ENCODE measurements at places on chromosomes 2 and 18.

DNA sequence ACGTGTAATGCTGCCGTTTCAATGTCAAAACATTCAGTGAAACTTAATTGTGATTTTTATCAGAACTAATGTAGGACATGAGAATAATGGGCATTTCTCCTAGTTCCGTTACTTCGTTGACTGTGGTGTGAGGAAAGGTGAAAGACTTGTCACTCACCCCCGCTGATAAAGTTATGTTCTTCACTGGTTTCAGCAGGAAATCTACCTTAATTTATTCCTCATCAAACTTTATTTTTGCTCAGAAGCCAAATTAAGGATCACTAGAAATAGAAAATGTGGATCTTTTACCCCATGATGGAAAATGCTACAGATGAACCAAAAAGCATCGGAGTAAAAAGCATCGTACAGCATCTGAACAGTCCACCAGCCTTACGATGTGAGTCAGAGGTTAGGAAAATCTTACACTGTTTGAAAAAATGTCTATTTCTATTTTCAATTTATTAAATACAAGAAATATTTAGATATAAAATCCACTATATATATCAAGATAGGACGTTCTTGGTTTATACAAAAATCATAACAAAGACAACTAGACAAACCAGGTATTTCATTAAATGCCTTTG lies 1.0 kb upstream of the ROCK1 start:
- no peak for DNase-seq

GRCh38 chr2:11286749-11287148 lies 57.7 kb downstream of the ROCK2 start:
- DNase-seq = no peak

DNA sequence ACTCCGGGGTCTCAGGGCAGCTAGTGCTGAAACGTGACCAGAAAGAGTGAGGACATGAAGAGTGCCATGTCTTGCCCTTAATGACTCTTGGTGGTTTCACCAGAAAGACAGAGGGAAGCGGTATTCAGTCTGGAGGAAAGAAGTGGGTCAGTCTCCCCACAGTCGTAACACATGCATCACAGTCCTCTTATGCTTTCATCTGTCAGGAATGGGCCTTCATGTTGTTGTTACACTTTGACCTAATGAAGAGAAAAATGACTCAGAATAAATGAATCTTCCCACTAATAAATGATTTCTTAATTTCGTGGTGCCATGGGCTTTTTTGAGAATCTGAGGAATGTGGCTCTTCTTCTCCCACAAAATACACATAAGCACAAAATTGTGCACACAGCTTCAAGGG lies 103.2 kb downstream of the SLC8A1 start:
- no peak for DNase-seq

DNA sequence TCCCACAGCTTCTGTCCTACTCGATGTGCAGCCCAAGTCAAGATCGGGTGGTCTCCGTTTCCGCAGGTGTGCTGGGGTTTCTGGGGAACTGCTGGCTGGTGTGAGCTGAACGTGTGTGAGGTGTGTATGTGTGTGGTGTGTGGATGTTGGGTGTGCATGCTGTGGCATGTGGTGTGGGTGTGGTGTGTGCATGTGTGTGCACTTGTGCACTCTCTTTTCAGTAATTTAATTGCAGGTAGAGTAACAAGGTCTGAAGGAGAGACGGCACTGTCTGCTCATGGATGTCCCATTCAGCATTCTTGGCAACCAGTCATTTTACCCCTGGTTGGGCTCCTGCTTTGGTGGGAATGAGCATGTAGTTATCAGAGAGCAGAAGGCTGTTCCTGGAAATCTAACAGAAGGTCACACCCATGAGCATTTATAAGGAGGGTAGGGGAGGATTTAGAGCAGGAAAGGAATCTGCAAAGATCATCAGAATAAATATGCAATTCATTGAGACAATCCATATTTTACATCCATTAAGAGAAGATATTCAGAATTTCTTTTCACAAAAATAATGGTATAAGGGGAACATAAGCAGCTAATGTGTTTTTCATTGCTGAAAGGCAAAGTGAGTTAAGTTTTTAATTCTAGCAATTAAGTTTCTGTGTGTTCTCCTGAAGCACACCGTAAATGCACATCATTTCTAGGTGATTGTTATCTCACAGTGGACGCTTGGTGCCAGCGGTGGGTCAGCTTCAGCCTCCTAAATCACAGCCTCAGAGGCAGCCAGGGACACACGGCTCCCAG lies 60.7 kb downstream of the ADI1 start:
- no peak for DNase-seq

- no peak for DNase-seq
These were observed 204.4 kb upstream of the RASGRP3 start for GRCh38 chr2:33272001-33272400.

- no peak for DNase-seq
These were observed 775.4 kb upstream of the CDH2 start for GRCh38 chr18:28952339-28952738.

DNA sequence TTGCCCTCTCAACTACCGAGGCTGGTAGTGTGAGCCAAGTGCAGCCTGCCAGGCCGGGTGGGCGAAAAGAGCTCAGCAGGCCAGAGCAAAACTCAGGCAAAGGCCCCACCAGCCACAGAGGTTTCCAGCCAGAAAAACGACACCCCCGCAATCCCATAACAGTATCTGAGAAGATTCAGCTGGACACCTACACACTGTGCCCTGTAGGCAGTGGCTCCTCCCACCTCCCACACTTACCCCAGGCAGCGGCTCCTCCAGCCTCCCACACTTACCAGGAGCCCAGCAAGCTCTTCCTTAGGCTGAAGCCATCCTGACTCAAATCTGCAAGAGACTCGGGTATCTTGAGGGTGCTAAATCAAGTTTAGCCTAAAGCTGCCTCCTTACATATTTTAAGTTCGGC lies 15.6 kb upstream of the TMEM18 start:
- no peak for DNase-seq

DNA sequence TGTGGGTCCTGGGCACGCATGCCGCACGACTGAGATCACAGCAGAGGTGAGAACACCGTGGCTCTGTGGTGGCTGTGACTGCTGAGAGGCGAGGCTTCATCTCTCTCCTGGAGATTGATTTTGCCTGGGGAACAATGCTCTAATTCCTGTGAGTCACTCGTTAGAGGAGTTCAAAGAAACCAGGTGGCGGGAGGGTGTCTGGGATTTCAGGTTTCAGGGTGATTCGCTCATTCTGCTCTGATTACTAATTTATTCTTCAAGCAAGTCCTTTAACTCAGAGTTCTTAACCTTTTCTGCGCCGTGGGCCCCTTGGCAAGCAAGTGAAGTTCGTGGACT lies 56.3 kb downstream of the GLI2 start:
- DNase-seq = no peak

GRCh38 chr2:38529208-38529607 lies 73.5 kb downstream of the HNRNPLL start:
- DNase-seq = no peak

GRCh38 chr18:13606604-13607254 lies 119.6 kb downstream of the FAM210A start:
- DNase-seq = no peak

DNA sequence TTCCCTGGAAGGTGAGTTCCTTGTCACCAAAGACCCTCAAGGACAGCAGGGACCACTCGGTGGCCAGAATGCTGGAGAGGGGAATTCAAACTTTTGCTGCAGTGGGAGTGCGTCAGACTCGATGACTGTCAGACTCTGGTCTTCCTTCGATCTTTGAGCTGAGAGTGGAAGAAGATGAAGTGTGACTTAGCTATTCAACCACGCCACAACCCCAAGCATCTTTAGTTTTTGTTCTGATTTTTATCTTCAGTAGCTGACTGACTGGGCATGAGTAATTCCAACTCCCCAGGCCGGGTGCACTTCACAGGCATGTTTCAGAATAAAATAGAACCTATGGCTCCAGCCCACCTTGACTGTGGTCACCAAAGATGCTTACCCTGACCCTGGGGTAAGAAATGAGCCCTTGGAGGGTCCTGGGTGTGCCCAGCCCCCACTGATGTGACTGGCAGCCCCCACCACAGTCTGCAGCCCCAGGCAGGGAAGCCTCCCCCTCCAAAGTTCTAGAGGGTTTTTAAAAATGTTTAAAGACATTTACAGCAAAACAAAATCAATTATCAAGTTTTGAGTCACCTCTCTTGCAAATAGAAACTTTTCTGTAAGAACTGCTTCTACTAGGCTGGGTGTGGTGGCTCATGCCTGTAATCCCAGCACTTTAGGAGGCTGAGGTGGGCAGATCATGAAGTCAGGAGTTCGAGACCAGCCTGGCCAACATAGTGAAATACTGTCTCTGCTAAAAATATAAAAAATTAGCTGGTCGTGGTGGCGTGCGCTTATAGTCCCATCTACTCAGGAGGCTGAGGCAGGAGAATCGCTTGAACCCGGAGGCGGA lies 24.9 kb upstream of the YWHAQ start:
- DNase-seq = no peak

DNA sequence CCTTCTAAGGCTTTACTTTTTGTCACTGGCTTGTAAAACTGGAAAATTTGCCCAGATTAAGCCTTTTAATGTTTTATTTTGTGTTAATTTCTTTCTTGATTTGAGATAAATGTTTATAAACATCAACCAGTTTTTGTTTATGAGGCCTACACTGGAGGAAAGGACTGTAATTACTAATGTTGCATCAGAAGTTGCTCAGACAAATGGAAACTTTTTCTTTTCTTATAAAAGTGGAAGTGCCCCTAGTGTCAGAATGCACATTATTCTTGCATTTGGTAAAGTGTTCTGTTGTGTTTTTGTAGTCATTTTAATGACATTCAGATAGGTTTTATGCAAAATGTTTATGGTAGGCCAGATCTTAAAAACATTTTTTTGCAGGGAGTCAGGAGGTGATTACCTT lies 25.3 kb downstream of the LCLAT1 start:
- DNase-seq = no peak

DNA sequence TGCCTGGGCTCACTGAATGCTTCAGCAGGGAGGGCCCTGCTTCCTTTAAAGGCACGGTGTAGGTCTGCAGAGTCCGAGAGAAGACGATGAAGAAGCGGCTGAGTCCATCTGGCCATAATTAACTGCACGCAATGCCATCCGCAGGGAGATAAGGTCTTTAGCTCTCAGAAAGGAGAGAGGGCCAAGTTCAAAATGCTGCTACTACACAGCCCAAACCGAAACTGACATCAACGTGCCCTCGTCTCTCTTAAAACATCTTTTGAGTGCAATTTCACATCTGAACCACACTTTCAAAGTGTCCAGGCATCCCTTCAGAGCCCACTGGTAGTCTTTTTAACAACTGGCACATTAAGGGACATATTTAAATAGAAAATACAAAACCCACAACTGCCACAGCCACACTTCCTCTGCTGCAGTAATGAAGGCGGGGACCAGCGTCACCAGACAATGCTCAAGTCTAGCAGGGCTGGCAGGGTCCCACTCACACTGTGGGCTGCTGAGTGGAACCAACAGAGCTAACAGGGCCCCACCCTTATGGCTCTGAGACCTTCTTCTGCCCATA lies 35.8 kb downstream of the ST3GAL5 start:
- DNase-seq = no peak

All from right kidney (tissue), 9 donors.